Breast epithelium (tissue), 4 donors: ENCODE measurements at places on chromosomes 4 and X.

GRCh38 chr4:70629469-70630090 lies 1.0 kb downstream of the ENAM start:
- DNase-seq: no peak
- no peaks in the 10 kb centered on the region for H3K4me1 ChIP-seq
- H3K27me3 ChIP-seq: no peaks in the 10 kb centered on the region
- no peaks in the 10 kb centered on the region for H3K36me3 ChIP-seq
- no peak overlapping the region for H3K27ac ChIP-seq

GRCh38 chrX:55489314-55490009 lies at the start of gene USP51:
Gene USP51 (minus strand): TSS chrX:55489848. CDS start chrX:55488939, 909 bp downstream.
- DNase-seq: peak; percentile 42
- no peaks in the 10 kb centered on the region for H3K4me1 ChIP-seq
- H3K27ac ChIP-seq: peak within 1 kb of the TSS; percentile 93
- peaks cover 3% of the 10 kb centered on the region for H3K27me3 ChIP-seq
- peaks cover 3% of the 10 kb centered on the region for H3K36me3 ChIP-seq

- H3K27ac ChIP-seq: no peak overlapping the region
- no peaks in the 10 kb centered on the region for H3K36me3 ChIP-seq
- H3K4me3 ChIP-seq: no peak overlapping the region
Observed at GRCh38 chr4:170214731-170215130, 125.0 kb upstream of the AADAT start.

DNA sequence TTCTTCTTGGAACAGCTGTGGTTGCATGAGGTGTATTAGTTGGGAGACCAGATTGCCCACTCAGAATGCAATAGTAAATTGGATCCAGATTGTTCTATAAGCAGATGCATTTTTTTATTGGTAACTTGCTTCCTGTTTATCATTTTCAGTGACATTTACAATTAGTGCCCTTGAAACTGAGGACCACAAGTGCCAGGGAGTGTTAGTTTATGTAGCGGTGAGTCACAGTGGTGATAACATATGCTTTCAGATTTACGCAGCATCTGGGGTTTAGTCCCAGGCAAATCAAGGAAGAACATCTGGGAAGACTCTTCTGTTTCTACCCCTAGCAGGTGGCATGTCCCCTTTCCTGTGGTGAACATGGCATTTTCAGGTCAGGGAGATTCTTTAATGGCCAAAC lies 24.1 kb downstream of the FRMPD4 start:
- H3K27ac ChIP-seq: no peak overlapping the region
- H3K36me3 ChIP-seq: no peaks in the 10 kb centered on the region
- H3K4me3 ChIP-seq: no peak overlapping the region
- DNase-seq: no peak
- no peaks in the 10 kb centered on the region for H3K4me1 ChIP-seq

DNA sequence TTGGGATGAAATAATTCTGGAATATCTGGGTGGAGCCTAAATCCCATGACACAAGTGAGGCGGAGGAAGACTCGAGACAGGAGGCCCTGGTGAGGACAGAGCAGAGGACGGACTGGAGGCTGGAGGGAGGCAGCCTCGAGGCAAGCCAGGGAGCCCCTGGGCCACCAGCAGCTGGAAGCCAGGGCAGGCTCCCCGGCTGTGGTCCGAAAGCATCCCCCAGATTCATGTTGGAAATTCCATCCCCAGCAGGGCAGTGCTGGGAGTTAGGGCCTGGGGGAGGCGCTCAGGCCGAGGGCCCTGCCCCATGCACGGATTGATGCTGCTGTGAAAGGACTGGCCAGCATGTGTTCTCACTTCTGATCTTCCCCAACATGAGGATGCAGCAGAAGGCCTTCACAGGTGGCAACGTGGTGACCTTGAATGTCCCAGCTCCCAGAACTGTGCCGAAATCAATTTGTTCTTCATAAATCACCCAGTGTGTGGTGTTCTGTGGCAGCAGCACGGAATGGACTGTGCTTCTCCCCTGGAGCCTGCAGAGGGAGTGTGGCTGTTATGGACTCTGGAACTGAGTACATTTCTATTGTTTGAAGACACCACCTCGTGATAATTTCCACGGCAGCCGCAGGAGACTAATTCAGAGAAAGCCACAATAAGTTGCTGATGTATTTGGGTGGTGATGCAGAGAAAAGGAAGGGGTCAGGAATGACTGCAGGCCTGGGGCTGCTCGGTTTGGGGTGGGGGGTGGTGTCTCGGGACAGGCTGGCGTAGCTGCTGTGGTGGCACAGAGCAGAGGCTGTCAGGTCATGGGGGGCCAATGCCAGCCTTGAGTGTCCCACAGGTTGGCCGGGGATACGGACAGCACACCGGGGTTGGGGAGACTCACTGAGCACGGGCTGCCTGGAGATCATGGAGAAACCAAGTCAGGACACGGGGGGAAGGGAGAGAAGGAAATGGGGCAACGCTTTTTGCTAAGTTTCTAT lies 56.9 kb downstream of the PCGF3 start:
- H3K4me3 ChIP-seq: no peak overlapping the region
- no peaks in the 10 kb centered on the region for H3K36me3 ChIP-seq
- no peak for DNase-seq
